ENCODE measurements at places on chromosomes 16 and 17.

DNA sequence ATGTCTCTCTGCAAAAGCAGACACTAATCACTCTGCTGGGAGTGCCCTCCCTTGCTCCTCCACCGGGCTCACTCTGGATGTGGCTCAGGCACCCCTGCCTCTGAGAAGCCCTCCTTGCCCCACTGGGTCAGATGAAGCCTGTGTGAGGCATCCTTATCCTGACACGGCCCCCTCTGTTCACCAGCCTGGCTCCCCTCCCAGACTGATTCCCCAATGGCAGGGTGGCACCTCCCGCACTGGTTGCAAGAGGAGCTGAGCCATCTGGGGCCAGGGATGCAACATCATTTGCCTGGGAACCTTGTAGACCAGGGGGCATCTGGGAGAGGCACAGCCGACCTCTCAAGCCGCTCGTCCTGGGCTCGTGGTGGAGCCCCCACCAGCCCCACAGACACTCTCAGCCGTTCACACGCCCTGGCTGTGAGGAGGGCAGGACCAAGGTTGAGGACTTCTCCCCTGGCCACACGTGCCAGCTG, 6.7 kb downstream of the SMTNL2 start:
- no peak for DNase-seq

- no peak for DNase-seq
Observed at GRCh38 chr16:85959686-85960085, 60.7 kb downstream of the IRF8 start.

- no peak for DNase-seq
Observed at GRCh38 chr17:67833946-67834631, 8.8 kb downstream of the BPTF start.

DNA sequence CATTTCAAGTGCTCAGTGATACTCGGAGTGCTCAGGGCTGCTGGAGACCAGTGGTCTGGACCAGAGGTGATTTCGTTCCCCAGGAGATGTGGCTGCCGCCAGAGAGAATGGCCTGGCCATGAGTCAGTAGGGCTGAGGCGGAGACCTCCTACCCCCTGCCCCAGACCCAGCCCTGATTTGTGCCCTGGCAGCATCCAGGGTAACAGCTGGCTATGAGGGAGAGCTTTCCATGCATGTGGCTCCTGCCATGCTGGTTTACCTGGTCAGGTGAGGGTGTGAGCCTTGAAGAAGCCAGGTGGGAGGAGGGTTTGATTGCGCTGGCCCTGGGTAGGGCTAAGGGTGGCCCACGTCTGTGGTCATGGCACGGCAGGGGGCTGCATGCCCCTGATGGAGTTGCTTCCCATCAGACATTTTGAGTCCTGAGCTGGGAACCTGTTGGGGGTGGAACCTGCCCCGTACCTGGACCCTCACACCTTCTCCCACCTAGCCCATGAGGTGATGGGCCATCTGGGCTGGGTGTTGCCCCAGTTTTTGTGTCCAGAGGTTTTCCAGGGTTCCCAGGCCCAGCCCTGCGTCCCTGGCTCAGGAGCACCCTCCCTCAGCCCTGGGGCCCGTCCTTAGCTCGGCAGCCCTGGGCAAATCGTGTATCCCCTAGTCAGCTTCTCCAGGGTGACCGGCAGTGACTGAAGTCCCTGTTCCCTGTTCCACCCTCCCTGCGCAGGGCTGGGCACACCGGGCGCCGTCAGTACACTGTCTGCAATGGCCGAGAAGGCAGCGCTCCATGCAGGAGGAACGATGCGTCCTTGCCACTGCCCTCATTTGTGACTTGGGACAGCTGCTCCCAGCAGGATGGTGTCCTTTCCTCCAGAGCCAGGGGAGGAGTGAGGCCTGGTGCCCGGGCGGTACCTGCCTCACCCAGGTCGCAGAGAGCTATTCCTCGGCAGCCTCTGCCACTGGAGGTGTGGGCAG, 9.0 kb upstream of the CSNK1D start:
- DNase-seq, result no peak

GRCh38 chr17:40568074-40568836, 3.0 kb upstream of the CCR7 start:
- no peak for DNase-seq

GRCh38 chr17:46811978-46812583, 6.4 kb downstream of the WNT3 start:
- DNase-seq, result no peak

GRCh38 chr17:58325976-58326468, 2.6 kb downstream of the TSPOAP1 start:
- no peak for DNase-seq

DNA sequence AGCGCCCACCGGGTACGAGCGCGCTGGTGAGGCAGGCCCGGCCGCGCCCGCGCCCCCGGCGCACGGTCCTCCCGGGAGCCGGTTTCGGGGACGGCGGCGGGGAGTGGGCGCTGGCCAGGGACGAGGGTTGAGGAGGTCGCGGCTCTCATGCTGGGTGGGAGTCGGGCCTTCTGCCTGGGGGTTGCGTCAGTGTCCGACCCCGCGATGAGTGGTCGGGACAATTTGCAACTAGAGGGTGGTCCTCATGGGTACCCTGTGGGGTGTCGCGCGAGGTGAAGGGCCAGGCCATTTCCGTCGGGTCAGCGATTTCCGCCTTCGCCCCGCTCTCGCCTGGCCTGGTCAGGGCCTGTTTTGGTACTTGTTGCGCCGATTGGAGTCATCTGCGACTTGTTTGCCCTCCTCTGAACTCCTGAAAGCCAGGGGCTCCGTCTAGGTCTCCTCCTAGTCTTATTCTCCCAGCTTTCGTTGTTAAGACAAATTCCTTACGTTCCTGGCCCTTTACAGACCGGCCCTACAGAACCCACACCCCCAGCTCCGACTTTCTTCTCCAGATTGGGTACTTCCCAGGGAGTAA, 14.9 kb downstream of the NAA60 start:
- no peak for DNase-seq

DNA sequence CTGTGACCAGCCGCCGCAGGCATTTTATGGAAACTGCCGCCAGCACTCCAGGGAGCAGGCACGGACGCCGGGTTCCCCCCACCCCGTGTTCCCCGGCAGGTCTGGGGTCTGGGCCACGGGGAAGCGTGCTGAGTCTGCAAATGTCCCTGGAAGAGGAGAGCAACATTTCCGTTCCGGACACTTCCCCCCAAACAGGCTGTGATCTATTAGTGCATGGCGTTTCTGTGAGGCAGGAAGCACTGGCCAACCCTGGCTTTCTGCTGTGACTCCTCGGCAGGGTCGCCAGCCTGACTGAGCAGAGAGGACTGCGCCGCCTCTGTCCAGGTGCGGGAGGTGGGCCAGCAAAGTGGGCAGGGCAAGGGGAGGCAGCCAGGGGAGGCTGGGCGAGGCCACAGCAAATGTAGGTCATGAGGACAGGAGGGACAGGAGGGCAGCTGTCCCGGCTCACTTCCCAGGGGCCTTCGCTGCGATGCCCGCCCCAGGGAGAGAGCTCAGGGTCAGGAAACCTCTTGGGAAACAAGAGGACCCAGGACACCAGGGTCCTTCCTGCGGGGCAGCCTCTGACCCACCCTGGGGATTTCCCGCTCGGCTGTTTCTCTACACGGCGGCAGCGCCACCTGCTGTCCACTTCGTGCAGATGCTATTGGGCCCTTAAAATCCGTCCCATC, 9.5 kb downstream of the FOXF1 start:
- peak; percentile 57 for DNase-seq

GRCh38 chr16:85689285-85689949, 663 bp upstream of the GINS2 start:
- no peak for DNase-seq

DNA sequence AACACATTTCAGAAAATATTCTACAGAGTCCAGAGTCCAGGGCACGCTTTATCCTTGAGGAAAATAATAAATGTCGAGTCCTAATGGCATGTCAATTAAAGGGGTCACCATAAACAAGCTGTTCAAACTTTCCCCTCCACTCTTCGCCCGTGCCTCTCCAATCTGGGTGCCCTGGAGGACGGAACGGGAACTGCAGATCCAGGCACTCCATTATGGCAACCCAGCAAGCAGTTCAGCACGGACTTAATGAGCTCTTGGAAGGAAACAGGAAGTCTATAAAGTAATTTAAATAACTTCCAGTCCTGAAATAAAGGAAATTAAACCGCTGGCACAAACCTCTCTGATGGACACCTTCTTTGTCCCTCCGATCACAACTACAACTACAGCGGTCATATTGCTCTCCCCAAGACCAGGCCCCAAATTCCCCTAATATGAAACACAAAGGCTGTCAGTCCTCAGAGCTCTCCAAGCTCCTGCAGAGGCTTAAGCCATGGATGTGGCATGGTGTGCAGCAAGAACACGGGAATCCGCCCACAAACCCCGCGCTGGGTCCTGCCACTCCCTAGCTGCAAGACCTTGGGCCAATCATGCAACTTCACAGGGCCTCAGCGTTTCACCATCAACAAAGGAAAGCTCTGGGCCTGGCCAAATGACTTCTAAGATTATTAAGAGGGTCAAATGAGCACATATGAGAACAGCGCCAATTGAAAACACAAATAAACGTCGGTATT, 52.6 kb downstream of the ZFHX3 start:
- peak; percentile 47 for DNase-seq

DNA sequence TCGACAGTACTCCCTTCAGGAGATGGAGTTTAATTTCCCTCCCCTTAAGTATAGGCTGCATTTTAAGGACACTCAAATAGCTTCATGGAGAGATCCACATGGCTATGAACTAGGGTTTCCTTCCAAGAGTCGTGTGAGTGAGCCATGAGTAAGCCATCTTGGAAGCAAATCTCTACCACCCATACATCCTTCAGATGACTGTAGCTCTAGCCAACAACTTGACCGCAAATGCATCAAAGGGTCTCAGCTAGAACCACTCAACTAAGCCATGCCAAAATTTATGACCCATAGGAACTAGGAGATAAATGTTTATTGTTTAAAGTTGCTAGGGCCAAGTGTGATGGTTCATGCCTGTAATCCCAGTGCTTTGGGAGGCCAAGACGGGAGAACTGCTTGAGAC, 43.4 kb downstream of the METTL16 start:
- no peak for DNase-seq

GRCh38 chr17:83194186-83194561, 114.8 kb downstream of the METRNL start:
- DNase-seq, result no peak

DNA sequence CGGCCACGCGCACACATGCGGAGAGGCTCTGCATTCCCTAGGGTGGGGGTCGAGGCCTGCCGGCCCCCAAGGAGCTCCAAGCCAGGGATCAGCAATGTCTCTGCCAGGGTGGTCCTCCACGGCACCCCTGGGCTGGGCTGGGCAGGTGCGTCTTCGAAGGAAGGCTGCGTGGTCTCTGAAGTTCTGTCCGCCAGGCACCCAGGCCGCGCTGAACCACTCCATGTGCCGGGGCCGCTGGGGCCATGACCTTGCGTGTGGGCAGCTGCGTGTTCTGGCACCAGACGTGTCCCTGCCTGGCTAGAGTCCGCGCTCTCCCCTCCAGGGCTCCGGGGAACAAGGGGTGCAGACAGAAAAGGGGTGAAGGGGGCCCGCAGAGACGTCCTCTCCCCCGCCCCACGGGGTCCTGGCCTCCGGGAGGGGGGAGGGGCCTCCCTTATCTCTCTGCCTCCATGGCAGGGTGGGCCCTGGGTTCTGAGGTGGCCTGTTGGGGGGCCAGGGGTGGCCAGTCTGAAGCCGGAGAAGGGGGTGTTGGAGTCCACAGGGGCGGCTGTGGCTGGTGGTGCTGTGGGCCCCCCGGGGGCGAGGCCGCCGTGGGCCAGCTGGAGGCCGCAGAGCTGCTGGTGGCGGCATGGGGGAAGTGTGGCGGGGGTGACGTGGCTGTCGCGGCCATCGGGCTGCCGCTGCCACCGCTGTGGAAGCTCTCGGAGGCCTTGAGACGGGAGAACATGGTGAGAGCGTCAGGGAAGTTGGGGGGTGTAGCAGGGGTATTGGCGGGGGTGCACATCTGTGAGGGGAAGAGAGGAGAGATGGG, 5.3 kb downstream of the UBALD1 start:
- no peak for DNase-seq
